ENCODE measurements at places on chromosomes 13 and 19.

GRCh38 chr13:19604306-19604705 lies 29.2 kb upstream of the MPHOSPH8 start:
- no peak for DNase-seq

GRCh38 chr13:21080593-21080891 lies 19.2 kb upstream of the LATS2 start:
- DNase-seq: no peak

GRCh38 chr19:35306473-35307246 lies 14.7 kb downstream of the MAG start:
- peak; percentile 8 for DNase-seq

- DNase-seq: no peak
Observed at GRCh38 chr19:3386447-3387234, 20.3 kb downstream of the NFIC start.

- no peak for DNase-seq
Observed at GRCh38 chr19:57241176-57241575, 744 bp downstream of the ZNF805 start.

DNA sequence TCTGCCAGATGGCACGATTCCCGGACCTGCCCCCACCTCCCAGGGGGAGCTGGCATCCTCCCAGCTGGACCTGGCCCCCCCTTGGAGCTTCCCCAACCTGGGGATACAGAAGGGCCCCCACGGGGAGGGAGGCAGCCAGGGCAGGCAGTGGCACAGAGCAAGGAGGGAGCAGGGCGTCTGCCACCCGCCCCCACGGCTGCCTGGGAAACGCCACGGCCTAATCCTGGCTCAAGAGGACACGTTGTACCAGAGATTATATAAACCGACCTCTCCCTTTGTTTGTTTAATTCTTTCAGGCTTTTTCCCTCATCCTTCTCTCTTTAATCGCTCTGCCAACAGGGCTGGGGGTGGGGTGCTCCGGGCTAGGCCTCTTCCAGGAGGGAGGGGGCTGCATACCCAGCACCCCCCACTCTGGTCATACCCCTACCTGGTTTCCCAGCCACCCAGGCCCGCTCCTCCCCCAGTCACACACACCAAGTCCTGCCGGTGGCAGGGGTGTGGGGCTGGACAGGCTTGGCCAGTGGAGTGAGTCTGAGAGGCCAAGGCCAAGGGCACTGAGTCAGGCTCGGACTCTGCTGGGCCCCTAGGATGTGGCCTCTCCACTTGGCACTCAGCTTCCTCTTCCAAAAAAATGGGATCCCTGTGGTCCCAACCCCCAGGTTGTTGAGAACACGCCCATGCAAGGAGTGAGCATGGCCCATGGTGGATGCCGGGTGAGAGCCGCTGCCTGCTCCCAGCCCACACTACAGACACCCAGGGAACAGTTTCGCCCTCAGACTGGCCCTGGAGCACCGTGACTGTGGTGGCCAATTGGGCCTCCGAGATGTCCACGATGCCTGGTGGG lies 29.5 kb upstream of the NFIC start:
- peak; percentile 66 for DNase-seq

- DNase-seq: no peak
Observed at GRCh38 chr19:17519967-17520366, 8.5 kb downstream of the PGLS start.

GRCh38 chr13:77337159-77337558 lies 10.3 kb upstream of the MYCBP2 start:
- no peak for DNase-seq

DNA sequence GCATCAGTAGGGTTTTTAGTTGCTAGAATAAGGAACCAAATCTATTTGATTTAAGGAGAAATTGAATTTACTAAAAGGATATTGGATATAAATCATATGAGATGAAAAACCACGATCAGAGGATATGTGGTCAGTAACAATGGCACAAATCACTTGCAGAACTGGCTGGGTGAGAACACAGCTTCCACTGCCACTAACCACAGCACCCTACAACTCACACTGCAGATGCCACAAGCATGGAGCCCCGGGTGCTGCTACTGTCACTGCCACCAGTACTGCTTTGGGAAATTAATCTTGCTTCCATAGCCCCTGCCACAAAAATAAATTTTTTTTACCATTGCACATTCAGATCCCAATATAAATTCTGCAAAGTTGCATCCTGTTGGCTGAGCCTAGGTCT lies 40.6 kb upstream of the KLF12 start:
- no peak for DNase-seq

- no peak for DNase-seq
Observed at GRCh38 chr19:48961051-48961649, 4.0 kb upstream of the FTL start.

DNA sequence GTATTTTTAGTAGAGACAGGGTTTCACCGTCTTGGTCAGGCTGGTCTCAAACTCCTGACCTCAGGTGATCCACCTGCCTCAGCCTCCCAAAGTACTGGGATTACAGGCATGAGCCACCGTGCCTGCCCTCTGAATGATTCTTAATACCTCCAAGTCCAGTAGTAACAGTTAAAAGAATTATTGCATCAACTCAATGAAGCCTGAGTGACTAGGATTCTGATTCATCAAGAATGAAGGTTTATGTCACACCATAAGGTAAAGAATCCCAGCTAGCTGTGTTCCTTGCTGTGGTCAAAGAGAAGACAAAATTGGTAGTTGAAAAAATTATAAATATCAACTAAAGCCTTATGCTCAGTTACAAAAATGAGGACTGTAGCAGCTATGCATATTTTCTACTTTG lies 81.2 kb upstream of the ABCC4 start:
- DNase-seq: no peak

- no peak for DNase-seq
Observed at GRCh38 chr13:110413016-110413675, 106.1 kb downstream of the COL4A2 start.

DNA sequence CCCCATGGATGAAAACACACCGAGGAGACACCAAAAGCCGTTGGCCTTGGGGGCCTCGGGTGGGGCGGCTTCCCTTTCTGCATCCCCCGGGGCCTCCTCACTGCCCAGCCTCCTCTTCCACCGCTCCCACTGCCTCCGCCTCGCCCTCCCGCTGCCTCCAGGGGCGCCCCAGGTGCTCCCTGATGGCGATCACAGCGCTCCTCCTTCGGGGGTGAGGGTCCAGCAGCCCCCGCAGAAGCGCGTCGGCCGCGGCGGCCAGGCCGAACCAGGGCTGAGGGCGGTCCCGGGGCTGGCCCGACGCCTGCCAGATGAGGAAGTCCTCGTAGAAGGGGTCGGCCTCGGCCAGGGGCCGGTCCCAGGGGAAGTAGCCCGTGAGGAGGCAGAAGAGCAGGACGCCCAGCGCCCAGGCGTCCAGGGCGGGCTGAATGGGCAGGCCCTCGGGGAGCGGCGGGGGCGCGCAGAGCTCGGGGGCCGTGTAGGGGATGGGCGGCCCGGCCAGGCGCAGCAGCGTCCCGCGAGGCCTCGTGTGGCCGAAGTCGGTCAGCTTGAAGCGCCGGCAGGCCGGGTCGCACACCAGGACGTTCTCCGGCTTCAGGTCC lies 7.2 kb downstream of the SBK2 start:
- DNase-seq: no peak

DNA sequence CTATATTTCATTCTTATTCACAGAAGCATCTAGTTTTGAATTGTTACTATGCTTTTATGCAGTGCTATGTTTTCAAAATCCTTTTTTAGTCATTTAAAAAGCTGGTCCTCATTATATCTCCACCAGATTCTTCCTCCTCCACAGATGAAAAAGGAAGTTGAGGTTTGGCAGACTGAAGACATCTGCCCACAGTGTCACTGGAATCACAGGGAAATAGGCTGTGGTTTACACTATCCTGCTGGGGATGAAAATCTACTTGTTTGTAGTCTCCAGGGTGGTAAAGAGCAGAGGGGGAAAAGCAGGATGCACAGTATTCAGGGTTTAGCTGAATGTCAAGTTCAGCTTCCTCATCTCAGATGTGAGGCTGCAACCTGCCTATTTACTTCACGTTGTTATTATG lies 351.2 kb downstream of the DNAJC15 start:
- no peak for DNase-seq

DNA sequence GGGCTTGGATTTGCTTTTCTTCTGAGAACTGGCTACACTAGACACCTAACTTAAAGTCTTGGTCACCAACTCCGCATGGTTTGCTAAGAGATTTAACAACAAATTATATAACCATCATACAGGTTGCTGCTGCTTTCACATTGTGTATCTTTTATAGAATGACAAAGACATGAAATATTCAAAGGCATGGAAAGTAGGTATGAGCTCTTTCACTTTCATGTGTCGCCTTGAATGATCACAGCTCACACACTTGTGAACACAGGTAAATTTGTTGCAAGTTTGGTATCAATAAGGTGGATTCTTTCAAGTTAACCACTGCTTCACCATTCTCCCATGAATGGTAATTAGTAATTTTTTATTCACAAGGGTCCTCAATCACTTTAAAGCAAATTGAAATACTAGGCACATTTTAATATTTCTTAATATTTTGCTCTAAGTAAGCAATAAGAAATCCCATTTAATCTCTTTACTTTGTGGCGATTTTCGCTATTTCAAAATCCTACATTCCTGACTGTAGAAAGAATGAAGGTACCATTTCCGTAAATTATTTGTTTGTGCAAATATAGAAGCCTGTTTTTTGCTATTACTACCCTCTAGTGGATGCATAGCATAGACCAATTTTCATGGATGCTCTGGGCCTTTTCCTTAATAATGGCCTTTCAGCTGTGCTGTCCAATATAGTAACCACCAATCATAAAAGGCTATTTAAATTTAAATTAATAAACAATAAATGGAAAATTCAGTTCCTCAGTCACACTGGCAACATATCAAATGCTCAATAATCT lies 45.5 kb upstream of the FREM2 start:
- DNase-seq: no peak

GRCh38 chr19:45061965-45062364 lies 14.3 kb downstream of the ZNF296 start:
- DNase-seq: no peak

DNA sequence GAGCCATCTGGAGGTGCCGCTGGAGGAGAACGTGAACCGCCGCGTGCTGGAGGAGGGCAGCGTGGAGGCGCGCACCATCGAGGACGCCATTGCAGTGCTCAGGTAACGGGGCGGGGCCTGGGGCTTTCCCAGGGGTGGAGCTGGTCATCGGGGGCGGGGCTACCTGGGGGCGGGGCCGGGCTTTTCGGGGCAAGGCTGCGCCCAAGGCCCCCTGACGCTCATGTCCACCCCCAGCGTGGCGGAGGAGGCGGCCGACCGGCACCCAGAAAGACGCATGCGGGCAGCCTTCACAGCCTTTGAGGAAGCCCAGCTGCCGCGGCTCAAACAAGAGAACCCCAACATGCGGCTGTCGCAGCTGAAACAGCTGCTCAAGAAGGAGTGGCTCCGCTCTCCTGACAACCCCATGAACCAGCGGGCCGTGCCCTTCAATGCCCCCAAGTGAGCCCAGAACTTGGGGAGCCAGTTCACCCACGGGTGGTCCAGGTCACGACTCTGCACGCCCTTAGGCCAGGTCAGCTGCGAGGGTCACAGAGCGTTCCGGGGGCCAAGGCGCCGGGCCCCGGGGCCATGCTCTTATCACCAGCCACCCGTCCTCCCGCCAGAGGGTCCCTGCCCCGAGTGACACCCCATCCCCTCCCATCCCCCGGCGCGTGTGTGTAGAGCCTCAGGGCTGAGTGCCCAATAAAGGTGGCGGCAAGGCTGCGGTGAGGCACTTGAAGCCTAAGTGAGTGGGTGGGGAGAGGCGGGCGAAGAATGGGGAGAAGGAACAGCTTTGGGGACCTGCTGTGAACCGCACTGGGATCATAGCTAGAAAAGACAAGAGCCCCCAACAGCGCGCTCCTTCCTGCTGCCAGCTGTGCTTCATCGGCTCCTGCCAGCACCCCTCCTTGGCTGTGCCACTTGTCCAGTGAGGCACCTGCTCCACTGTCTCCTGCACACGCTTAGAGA lies 10.7 kb downstream of the CCDC124 start:
- DNase-seq: no peak

DNA sequence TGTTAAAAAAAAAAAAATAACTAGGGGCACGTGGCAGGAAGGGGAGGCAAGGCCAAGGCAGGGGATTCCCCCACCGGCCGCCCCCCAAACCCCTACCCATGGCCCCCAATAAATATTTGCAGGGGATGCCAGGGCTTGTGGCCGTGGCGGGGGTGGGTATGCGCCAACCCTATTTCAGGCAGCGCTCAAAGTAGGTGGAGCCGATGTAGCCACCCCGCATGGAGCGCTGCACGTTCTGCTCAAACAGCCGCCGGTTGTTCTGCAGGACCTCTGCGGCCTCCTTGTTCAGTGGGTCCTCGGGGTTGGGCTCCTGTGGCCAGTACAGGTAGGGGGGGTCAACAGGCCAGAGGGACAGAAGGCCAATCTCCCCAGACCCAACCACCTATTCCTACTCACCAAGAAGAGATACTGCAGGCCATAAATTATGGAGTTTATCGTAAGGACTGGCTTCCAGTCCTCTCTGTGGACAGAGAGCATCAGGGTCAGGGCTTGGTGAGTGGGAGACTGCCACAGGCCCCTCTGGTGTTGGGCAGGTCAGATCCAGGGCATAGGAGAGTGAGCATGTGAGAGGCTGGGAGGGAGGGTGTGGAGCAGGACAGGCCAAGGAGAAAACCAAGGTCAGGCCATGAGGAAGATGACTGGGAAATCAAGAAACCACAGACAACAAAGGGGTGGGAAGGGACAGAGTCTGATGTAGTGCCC lies 1.2 kb upstream of the CHMP2A start:
- DNase-seq: no peak

GRCh38 chr19:51903192-51903591 lies 1.6 kb downstream of the ZNF649 start:
- DNase-seq: no peak

DNA sequence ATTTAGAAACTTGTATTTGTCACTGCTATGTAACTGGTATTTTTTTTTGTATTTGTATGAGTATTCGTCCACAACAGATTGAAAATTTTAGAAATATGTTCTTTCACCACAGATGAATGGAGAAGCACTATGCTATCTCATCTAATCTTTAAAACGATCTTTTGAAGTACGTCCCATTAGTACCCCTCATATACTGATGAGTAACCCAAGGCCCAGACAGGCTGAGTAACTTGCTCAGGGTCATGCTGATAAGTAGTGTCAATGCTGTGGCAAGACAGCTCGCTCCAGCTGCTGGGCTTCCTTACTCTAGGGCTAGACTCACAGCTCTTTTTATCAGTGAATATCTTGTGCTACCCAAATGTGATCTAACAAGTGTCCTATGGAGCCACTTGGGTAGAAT lies 154.2 kb downstream of the SUCLA2 start:
- no peak for DNase-seq

- DNase-seq: no peak
Observed at GRCh38 chr13:44064357-44064756, 184.7 kb downstream of the LACC1 start.

Measured in NCI-H2029 treated with DMSO at 0.1 percent for 48 hours (cell line).